ENCODE measurements at places on chromosomes 5 and 9. TPM values are rescaled to one million over a fixed set of nuclear protein-coding genes. Genes with fewer than 3 reads are reported as not detected.
A peak's percentile ranks its signal among the peaks of the same experiment; 100 is the strongest.

DNA sequence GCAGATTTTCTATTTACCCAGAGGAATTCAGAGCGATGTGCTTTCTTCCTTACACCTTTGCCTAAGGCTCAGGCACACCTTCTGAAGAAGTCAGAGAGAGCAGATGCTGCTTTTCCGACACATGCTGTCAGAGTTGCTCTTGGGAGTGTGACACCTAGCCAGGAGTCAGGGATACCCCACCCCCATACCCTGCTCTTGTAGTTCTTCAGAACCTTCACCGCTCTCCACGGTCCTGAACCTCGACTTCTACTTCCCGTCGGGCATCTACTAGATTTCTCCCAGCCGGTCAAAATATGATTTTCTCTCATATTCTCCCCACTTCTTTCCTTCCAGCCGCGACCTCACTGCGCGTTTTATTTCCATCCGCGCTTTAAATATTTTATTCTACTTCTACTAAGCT is 1.7 kb downstream of the GRIN3A start:
- peak; percentile 20 for DNase-seq

DNA sequence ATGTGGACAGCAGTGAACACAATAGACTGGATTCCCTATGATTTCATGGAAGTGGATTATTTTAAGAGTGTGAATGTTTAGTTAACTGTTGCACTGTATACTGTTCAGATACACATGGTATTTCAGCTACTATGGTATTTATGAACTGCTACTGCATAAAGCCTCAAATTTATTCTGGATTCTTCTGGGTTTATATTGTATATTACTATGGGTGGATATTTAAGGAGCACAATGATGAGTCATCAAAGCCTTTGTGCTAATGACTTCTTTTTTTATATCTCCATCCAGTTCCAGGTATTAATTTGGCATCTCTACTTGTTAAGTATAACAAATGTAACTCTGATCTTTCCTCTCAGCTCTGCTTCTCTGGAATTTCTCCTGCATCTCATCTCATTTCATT is 6.8 kb downstream of the KDM4C start:
- no peak for DNase-seq

- no peak for DNase-seq
Observed at GRCh38 chr5:129392681-129393080, 67.4 kb upstream of the ADAMTS19 start.

GRCh38 chr5:56569076-56569475 is 246.3 kb upstream of the MAP3K1 start:
- DNase-seq, result no peak

DNA sequence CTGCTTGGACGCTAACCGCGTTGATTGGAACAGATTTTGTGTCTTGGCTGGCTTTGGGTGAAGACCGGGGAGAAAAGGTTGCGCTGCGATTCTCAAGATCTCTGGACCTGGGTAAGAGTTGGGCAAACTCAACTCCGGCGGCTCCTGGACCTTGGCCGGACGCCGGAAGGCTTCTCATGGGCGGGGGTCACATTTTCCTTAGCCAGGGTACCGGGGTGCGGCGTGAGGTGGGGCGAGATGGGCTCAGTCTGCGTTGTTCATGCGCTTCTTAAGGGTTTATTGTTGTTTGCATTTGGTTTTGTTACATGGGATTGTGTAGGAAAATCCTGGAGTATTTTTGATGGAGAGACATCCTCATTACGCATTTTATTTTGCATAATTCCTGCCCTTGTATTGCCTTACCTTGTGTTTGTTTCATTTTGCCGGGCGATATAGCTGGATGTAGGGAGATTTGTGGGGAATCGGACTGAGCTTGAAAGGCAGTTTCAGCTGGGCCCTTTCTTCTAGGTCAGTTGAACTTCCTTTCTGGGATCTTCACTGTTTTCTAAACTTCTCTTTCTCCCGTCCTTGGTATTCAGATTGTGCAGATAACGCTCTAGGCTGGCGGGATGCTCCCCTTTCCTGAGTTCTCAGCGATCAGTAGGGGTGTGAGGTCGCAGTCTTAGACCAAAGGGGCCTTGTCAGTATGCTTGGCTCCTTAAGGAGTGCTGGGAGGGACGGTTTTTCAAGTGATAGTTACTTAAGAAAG is 524 bp downstream of the MEGF10 start:
- no peak for DNase-seq

GRCh38 chr5:87298692-87299362 is 31.1 kb downstream of the RASA1 start:
- no peak for DNase-seq

DNA sequence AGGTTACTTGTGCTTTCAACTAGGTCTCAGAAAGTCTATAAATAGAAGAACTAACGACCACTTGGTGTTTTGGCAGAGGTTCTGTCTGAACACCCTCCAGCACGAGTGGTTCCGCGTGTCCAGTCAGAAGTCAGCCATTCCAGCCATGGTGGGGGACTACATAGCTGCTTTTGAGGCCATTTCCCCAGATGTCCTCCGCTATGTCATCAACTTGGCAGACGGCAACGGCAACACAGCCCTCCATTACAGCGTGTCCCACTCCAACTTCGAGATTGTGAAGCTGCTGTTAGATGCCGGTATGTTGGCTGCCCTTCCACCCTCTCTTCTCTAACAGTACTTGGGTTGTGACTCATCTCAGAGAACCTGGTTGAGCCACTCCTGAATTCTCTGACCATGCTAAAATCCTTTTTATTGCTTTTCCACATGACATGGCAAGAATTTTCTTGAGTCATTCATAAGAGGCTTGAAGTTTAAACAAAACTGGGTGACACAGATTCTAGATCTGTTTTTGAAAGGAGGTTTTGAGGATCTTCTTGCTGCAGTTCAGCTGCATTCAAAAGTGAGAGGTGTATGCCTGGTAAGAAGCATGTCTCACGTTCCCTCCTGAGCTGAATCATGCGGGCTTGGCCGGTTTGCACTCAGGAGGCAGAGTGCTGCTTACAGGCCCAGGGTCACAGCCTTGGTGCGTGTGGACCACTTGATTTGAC is 103.1 kb upstream of the DMRT1 start:
- DNase-seq, result no peak

DNA sequence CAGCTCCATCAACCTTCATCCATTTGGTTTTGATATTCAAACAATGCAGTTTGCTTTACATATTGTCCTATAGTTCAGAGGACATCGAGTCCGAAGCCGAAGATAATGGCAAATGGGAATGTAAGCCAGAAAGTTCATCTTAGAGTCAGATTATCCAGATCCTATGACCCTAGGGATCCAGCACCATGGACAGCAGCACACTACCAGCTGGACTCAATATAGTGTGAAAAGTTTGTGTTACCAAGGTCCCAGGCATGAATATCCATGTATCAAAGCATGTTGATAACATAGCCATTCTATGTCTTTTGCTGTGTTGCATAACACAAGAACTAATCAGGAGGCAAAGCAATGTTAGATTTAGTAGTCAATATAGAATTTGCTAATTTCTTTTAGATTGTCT is 46.3 kb downstream of the FSTL4 start:
- DNase-seq, result peak; percentile 57

- peak; percentile 14 for DNase-seq
Observed at GRCh38 chr9:101727612-101728524, 10.6 kb downstream of the GRIN3A start.

DNA sequence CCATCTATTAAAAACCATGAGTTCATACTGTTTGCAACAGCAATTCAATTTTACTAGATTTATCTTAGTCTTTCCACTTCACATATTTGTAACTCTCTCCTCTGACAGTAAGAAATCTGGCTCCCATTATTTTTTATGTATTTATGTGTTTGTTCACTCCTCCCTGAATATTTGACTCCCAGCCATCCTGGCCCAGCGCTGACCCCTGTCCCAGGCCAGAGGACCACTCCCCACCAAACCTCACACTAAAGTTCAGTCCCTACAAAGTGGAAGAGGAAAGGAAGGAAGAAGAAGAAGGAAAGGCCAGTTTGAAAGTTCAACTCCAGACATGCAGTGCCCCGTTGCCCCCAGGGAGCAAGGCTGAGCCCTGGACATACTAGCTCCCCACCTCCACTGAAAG is 271.8 kb downstream of the ADAMTSL1 start:
- no peak for DNase-seq

DNA sequence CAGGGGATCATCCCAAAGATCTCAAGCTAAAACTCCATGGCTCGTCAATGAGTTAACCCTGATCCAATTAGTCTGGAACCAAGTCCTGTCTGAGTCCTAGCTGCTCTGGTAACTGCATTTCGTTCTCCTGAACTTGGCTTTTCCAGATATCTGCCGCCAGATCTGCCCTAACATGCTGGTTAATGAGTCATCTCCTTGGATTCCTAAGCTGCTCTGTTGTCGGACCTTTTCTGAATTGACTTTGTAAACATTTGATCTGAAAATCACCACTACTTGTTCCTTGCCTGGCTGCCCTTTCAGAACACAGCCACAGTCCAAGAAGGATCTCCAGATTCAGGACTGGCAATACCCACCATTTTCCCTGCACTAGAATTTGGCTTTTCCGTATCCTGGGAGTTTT is 473.0 kb downstream of the ZSWIM6 start:
- DNase-seq, result no peak

GRCh38 chr9:72954431-72955125 is 1.7 kb upstream of the ALDH1A1 start:
- no peak for DNase-seq

- no peak for DNase-seq
Observed at GRCh38 chr5:476814-477175, 33.8 kb downstream of the EXOC3 start.

- peak; percentile 96 for DNase-seq
Observed at GRCh38 chr9:133459476-133460404, at the start of gene CACFD1. Gene CACFD1, plus strand, starts transcription at chr9:133459978. Its CDS starts 89 bp downstream, at chr9:133460067.

- no peak for DNase-seq
Observed at GRCh38 chr5:6235726-6236125, 142.6 kb downstream of the MED10 start.

DNA sequence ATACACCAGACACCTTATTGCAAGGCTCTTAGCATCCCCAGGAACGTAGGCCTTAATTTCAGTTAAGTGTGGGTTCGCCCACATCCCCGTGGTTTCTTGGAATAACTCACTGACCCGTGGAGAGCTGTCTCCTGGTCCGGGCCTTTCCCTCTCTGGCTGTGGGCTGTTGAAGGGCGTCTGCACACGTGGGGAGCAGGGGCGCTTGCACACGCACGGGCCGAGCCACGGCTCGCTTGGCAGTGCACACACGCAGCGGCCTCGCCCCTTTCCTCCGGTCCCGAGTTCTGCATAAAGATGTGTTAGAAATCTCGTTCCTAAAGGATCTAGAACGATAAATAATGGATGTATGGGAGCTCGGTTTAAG is 141.9 kb downstream of the PBX3 start:
- DNase-seq, result peak; percentile 5

DNA sequence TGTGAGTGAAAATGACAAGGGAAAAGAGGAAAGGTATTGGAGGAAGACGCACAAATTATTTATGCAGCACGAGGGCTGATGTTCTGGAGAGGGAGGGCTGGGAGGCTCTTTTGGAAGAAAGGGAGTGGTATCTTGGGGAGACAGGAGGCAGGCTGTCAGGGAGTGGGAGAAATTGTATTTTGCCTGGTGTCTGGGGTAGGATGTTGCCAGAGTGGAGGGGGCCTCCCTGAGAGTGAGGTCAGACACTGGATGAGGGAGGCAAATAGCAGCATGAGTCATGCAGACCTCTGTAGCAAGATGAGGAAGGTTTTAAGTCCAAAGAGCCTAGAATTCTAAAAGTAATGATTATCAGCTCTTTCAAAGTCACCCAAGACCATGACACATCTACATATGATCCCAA is 158.0 kb downstream of the DMRT2 start:
- no peak for DNase-seq

- DNase-seq, result no peak
Observed at GRCh38 chr9:136604823-136605525, 57.7 kb upstream of the EGFL7 start.

- DNase-seq, result no peak
Observed at GRCh38 chr5:157484768-157485167, 24.8 kb downstream of the NIPAL4 start.

GRCh38 chr9:114928136-114928535 is 2.3 kb downstream of the TNFSF8 start:
- DNase-seq, result no peak

GRCh38 chr5:144567421-144567780 is 396.7 kb downstream of the KCTD16 start:
- no peak for DNase-seq

DNA sequence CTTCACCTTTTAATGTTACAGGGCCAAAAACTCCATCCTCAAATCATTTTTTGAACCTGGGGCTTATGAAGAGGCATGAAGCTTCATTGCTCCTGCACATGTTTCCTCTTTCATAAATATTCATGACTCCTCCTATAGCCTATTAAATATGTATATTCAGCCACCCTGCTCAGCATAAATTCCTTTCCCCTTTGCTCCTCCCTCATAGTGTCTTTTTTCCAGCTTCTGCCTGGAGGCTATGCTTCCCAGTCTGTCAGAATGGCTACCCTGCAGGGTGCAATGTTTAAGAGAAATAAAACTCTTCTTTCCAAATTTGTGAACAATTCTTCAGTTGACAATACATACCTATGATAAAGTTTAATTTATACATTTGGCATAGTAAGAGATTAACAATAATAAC is 1082.9 kb upstream of the CDH18 start:
- DNase-seq, result no peak

GRCh38 chr9:135669616-135670285 is 6.6 kb downstream of the LCN9 start:
- no peak for DNase-seq

DNA sequence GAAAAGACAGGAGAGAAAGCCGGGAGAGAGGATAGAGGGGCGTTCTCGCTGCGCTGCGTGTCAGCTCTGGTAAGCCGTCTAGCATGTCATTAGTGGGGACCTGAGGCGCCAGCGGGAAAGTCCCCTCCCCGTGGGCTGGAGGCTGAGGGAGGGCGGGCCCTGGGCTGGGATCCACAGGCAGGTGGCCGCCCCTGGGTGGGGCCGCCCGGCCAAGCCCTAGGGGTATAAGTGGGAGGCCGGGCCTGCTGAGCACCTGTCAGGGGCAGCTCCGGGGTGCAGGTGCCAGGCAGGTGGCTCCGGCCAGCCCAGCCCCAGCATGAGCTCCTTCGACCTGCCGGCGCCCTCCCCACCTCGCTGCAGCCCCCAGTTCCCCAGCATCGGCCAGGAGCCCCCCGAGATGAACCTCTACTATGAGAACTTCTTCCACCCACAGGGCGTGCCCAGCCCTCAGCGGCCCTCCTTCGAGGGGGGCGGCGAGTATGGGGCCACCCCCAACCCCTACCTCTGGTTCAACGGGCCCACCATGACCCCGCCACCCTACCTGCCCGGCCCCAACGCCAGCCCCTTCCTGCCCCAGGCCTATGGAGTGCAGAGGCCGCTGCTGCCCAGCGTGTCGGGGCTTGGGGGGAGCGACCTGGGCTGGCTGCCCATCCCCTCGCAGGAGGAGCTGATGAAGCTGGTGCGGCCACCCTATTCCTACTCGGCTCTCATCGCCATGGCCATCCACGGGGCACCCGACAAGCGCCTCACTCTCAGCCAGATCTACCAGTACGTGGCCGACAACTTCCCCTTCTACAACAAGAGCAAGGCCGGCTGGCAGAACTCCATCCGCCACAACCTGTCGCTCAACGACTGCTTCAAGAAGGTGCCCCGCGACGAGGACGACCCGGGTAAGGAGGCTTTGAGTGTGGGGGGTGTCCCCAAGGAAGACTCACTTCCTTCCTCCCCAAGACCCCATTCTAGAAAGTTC is at the start of gene FOXI1:
Gene FOXI1 (plus strand): TSS at position 256 of the 970 bp plus-strand sequence. CDS start 61 bp downstream, at position 317.
- DNase-seq, result no peak

Gene FANCC
- total RNA-seq, result 12.4 TPM

Gene EGFL7
- 1.6 TPM for total RNA-seq

Gene CDC37L1
- total RNA-seq, result 10.0 TPM

Gene IRGM
- 1.4 TPM for total RNA-seq

Gene BHMT
- not detected for total RNA-seq

Gene FREM1
- total RNA-seq, result not detected

Gene SLC36A3
- not detected for total RNA-seq

Gene LCN15
- not detected for total RNA-seq

Gene CDHR2
- total RNA-seq, result 0.47 TPM

Gene MRPS27
- total RNA-seq, result 91.5 TPM

Measured in activated CD8-positive, alpha-beta T cell treated with anti-CD3 and anti-CD28 coated beads for 36 hours (primary cell).